ENCODE measurements at places on chromosomes 11 and 22.

- no peak for DNase-seq
Observed at GRCh38 chr11:12123799-12124198, 13.4 kb downstream of the MICAL2 start.

DNA sequence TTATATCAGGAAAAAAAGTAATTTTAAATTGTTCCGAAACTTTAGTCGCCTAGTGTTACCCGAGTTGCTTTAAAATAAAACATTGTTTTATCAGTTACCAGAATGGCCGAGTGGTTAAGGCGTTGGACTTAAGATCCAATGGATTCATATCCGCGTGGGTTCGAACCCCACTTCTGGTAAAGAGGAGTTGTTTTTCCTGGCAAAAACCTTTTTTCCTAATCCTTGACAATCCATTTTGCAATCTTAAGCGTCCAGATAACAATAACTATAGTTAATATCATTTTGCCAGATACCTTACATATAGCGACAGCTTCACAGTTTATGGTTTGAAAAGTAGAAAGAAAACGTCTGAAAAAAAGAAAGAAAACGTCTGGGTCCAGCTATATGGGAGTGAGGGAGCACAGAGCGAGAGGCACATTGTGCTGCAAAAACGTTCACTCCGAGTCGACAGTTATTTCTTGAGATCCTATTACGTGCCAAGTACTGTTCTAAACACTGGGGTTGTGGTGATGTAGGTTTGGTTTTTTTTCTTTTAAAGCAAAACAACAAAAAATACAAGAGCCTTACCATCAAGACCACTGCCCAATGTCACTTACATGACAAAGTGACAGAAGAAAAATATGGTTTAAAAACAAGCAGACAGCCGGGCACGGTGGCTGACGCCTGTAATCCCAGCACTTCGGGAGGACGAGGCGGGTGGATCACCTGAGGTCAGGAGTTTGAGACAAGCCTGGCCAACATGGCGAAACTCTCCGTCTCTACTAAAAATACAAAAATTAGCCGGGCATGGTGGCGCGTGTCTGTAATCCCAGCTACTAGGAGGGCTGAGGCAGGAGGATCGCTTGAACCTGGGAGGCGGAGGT lies 40.6 kb downstream of the OR4D9 start:
- no peak for DNase-seq

DNA sequence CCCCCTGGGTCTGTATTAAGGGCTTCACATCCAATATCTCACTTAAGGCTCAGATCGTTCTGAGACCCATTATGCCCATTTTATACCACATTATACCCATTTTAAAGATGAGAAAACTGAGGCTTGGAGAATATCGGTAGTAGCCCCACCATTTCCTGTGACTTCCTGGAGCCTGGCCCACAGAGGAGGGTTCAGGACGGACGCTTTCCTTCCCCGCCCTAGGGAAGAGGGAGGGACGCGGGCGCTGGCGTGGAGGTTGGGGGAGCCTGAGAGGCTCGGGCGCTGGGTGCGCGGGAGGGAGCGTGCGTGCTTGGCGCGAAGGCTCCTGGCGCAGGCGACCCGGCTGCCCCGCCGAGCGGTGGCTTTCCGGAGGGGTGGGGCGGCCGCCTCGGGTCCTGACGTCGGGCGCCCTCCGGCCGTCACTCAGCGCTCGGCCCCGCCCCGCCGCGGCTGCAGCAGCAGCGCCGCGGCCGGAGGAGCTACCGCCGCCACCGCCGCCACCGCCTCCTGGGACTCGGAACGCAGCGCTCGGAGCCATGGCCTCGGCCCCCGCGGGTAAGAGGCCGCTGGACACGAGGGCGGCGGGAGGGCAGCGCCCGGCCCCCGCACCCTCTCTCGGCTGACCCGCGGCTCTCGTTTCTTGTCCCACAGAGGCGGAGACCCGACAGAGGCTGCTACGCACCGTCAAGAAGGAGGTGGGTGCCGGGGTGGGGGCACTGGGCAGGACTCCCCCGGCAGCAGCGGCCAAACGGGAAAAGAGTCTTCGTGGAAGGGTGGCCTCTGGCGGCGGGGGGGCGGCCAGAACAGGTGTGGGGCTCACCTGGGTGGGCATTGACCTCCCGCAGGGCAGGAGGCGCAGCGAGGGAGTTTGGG lies at the start of gene SGSM1:
Gene SGSM1 (plus strand): TSS at position 422 of the 873 bp plus-strand sequence. CDS start 115 bp downstream, at position 537.
- DNase-seq: no peak

DNA sequence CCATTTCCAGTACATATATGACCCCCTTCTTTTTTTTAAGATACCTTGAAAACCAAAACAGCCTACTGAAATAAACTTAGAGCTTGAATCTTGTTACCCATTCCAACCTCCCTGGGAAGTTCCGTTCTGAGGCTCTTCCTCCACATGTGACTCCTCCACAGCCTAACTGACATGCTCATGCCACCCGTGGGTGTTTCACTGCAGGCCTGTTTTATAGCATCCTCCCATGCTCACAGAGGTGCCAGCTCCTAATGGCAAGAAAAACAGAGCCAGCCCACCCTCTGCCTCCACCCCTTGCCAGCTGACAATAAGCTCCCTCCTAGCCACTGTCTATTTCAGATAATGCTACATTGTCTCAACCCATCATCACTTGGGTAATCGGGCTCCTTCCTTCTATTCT lies 97.6 kb upstream of the E2F8 start:
- no peak for DNase-seq

DNA sequence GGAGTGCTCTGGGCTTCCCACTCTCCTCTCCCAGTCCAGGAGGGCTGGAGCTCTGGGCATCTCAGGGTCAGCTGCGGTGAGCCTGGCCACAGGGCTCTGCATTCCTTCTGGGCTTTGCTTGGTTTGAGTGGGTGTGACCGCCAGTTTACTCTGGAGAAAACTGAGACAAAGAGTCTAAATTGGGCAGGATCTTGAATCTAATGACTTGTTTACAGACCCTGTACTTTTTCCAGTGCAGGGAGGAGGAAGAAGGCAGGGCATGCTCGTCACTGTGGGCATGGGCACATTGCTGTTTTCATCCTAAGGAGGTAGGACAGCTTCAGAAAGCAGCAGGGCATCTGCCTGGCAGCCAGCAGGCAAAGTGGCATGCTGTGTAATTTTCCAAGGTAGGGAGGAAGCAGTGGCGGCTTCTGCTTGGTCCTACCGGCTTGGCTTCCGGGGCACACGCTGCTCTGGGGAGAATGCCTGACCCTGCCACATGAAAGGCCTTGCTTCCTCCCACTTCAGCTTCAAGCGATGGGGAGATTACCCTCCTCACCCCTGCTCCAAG lies 22.9 kb downstream of the FLI1 start:
- DNase-seq: no peak

GRCh38 chr11:30153008-30153407 lies 77.8 kb upstream of the FSHB start:
- DNase-seq: no peak

DNA sequence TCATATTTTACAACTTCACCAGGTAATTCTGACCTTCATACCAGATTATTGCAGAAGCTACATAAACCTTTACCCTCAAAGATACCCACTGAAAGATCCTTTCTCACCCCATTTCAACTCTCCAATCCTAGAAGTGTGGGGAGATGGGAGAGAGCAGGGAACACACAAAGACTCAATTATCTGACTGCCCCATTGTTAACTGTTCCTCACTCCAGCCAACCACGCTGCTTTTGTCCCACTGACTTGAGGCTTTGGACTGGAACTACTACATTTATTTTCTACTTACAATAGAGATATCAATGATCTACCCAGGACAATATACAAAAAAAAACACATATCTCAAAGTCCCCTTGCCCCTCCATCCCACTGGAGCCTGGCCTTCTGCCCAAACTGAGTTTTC lies 44.7 kb upstream of the SLN start:
- DNase-seq: no peak
